HCEC 1CT (cell line): ENCODE measurements at places on chromosomes 7 and 10.

GRCh38 chr7:47421456-47421855, 160.5 kb downstream of the TNS3 start:
- no peak for DNase-seq

DNA sequence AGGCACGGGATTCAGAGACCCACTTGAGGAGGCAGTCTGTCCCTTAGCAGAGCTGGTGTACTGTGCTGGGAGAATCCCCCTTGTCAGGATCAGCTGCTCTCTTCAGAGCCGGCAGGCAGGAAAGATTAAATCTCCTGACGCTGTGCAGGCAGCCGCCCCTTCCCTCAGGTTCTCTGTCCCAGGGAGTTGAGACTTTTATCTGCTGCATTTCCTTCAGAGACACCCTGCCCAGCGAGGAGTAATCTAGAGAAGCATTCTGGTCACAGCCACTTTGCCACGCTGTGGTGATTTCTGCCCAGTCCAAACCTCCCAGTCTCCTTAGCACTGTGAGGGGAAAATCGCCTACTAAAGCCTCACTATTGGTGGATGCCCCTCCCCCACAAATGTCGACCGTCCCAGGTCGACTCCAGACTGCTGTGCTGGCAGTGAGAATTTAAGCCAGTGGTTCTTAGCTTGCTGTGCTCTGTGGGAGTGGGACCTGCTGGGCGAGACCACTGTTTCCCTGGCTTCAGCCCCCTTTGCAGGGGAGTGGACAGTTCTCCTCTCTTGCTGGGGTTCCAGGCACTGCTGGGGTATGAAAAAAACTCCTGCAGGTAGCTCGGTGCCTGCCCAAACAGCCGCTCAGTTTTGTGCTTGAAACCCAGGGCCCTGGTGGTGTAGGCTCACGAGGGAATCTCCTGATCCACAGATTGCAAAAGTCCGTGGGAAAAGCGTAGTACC, 265.4 kb downstream of the ZWINT start:
- DNase-seq, result no peak

DNA sequence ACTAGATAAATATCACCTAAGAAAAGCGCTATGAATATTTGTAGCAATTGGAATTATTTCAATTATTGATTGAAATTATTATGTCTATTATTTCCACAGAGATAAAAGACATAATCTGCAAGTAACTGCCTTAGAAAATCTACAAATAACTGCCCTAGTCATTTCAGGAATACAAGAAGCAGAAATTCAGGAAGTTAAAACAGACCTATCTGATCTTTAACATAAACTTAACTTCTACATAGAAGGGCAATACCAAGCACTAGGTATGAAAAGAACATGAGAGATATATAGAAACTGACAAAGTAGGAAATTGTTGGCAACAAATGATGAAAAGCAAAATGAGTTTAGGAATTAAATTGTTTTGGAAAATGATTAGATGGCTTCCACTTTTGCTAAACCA, 31.8 kb upstream of the AKR1B10 start:
- DNase-seq, result no peak

- DNase-seq, result no peak
Observed at GRCh38 chr7:22675421-22675820, 51.6 kb upstream of the IL6 start.

DNA sequence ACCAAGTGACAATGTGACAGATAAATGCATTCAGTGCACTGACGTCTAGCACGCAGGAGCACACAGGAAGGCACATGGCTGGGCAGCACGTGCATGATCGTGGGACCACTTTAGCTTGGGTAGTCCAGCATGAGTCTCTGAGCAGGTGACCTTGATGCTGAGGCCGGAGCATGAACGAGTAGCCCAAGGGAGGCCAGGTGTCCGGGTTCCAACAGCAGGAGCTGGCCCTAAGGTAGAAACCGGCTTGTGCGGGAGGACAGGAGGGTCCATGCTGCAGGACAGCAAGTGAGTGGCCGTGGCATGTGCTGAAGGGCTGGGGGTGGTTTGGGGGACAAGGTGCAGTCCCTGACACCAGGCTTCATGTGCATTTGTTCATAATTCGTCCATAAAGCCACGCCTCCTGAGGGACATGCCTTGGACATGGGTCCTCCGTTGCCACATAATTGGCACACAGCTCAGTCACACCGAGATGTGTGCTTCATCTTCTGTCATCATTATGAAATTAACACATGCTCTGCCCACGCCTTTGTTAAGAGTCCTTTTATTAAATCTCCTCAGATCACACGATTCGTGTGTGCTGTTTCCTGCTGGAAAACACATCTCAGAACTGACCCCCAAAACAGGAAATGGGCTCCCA, 3.1 kb upstream of the STK32C start:
- DNase-seq, result no peak

GRCh38 chr7:143426479-143427142, 16.6 kb upstream of the TAS2R60 start:
- DNase-seq, result no peak

GRCh38 chr10:113927440-113927839, 73.0 kb downstream of the NHLRC2 start:
- no peak for DNase-seq

DNA sequence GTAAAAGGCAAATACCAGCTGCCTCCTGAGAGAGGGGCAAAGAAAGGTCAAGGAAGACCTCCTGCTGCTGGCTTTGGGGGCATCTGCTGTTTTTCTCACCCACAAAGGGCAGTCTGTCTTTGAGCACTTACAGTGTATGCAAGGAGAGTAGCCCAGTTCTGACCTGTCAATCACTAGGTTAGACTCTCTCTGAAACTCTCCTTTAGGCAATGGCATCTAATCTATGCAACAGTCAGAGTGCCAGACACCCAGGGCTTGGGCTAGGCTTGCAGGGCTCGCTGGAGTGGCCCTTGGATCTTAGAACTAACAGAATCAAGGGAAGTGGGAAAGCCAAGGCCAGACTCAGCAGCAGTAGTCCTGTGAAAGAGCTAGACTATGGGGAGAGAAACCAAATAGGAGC, 522.9 kb downstream of the NRG3 start:
- DNase-seq, result no peak

DNA sequence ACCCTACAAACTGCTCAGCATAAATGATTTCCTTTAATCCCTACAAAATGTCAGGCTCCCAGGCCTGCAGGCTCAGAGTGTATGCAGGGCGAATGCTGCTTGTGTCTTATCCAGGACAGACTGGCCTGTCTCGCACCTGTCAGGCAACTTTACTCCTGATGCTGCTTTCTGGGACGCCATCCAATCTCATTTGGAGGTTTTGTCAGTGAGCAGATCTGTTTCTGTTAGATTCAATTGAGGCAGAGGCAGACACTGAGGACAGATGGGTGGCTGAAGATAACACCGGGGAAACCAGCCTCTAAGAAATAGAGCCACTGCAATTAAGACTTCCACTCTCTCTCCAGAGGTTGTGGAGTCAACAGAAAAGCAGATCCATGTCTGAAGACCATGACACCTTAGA, 115.6 kb downstream of the DPP6 start:
- no peak for DNase-seq

- no peak for DNase-seq
Observed at GRCh38 chr7:30519122-30519521, 14.5 kb upstream of the GGCT start.

DNA sequence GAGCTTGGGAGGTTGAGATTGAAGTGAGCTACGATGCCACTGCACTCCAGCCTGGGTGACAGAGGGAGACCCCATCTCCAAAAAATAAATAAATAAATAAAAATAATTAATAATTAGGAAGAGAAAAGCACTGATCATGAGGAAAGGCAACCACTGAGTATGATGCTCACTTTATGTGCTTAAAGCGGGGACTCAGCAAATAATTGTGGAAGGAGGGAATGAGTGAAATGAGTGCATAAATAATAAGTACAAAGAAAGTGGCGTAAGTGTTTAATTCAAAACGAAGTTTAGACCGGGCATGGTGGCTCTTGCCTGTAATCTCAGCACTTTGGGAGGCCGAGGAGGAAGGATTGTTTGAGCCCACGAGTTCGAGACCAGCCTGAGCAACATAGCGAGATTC, 94.9 kb upstream of the MKLN1 start:
- no peak for DNase-seq

DNA sequence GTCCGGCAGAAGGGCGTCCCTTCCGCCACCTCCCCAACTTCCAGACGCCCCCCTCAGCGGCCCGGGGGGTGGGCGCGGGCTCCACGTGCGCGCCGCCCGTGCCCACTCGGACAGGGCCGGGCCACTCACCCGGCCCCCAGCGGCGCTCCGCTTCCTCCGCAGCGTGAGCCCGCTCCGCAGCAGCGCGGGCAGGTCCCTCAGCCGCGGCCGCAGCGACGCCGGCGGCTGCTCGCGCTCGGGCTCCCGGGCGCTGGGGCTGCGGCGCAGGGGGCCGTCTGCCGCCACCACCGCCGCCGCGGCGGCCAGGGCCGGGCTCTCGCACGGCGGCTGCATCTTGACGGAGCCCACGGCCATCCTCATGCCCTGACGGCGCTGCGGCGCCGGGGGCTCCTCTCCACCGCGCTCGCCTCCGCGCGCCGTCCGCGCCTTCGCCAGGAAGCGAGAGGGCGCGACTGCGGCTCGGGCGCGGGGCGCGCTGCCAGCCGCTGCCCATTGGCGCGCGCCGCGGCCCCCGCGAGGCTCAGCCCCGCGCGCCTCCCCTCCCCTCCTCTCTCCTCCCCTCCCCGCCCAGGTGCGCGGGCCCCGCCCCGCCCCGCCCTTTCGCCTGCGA, at the start of gene RAPGEF5:
Gene RAPGEF5 (minus strand): TSS at position 454 of the 610 bp plus-strand sequence. CDS start 94 bp downstream, at position 360.
- no peak for DNase-seq

GRCh38 chr10:71494980-71495381, 98.3 kb downstream of the CDH23 start:
- no peak for DNase-seq

- no peak for DNase-seq
Observed at GRCh38 chr7:28807396-28807994, 150.6 kb downstream of the TRIL start.

GRCh38 chr10:33930079-33930478, 595.6 kb upstream of the NRP1 start:
- no peak for DNase-seq

- no peak for DNase-seq
Observed at GRCh38 chr7:4449263-4449662, 232.8 kb upstream of the FOXK1 start.

DNA sequence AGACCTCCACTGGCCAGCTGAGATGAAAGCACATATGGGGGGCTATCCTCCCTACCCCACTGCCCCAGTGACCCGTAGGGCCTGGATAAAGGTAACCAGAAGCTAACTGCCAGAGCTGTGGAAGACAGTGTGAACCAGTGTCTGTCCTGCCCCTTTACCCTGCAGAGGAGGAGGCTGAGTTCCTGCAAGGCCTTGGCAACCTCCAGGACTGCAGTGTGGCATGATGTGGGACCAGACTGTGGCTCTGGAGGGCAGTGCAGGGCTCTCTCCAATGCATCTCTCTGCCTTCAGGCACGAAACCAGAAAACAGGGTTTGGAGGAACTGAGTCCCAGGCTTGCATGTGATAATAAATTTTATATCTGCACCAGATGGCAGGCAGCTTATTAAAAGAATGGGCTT, 93.1 kb downstream of the EPC1 start:
- DNase-seq, result no peak
